Occipital lobe (tissue), 3 donors: ENCODE measurements at places on chromosomes 11 and 22.

DNA sequence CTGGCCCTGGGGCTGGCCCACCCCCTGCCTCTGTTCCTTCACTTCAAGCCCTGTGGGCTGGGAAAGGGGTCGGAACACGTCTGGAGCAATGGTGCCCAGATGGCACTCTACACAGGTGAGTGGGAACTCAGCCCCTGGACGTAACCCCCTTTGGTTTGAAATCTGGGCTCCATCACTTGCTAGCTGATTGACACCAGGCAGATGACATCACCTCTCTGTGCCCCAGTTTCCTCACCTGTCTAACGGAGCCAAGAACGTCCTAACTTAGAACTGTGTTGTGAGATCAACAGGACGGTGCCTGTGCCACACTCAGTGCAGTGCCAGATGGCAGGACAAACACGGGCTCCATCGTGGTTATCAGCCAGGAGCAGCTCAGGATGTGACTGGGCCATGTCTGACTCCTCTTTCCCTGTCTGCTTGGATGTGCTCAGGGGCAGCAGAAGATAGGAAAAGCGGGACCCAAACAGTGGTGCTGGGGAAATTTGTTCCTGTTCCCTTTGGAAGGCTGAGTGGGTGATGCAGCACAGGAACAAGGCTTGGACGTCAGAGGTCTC lies 24.4 kb downstream of the NPTXR start:
- DNase-seq = no peak

DNA sequence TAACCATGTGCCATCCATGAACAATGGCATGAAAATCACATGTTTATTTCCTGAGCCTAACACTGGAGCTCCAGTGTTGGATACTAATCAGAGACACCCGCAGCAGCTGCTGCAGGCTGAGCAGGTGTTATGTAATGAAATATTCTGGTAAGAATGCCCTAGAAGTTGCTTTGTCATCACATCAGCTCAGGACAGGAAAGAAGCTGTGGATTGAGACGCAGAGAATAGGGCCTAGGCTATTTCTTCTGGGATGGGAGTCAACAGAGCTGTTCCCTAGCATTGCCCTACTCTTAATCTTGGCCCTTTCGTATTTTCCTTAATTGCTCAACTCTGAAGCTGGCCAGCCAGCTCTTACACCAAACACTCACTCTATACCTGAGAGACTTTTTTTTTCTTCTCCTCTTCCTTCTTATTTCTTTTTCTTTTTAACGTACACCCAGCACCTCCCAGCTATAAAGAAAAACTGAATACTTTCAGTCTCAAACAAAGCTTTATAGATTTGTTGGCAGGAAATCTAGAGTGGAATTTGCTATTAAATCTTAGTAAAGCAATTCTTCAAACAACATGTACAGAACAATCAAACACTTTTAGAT lies 31.9 kb downstream of the RASSF10 start:
- no peak for DNase-seq

- DNase-seq = no peak
Measured at GRCh38 chr11:29336727-29337575, 679.9 kb downstream of the KCNA4 start.

DNA sequence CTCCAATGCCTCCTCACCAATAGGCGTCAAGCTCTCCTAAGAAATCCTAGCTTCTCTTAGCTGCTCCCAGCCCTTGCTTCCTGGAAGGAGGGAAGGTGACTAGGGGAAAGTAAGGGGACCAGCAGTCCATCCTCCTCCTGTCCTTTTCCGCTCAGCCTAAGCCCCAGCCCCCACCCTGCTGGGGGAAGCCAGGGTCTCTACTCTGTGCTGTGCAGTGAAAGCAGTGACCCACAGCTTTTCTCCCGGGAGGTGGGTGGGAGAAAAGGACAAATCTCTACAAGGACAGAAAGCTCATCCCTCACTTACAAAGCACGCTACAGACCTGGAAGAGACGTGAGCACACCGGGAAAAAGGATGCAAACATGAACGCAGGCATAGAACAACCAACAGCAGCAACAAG lies 30.9 kb upstream of the PHLDA2 start:
- DNase-seq = no peak

DNA sequence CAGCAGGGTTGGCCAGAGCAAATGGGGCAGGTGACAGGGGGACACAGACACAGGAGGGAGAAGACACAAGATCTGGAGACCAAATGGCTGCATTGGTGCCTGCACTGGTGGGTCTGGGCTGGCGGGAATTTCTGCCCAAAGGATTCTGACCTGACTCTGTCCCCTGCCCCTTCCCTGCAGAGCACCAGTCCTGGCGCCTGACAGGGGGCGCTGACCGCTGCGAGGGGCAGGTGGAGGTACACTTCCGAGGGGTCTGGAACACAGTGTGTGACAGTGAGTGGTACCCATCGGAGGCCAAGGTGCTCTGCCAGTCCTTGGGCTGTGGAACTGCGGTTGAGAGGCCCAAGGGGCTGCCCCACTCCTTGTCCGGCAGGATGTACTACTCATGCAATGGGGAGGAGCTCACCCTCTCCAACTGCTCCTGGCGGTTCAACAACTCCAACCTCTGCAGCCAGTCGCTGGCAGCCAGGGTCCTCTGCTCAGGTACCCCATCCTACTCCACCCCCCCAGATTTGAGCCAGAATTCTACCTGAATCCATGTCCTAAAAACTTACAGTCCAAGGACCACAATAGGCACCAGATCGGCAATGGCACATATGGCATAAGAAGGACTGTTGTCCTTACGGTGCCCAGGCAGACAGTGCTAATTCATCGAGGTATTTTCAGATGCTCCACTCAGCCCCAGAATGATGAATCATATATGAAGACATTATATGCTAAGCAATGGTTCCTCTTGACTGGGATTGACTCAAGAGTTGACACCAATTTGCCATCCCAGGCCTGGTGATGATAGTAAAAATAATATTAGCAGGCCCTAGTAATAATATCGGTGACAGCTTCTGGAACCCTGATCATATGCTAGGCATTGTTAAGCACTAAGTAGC lies 38.2 kb downstream of the CD6 start:
- no peak for DNase-seq

GRCh38 chr22:31603574-31603973 lies 58.4 kb downstream of the PISD start:
- DNase-seq = no peak

- no peak for DNase-seq
Measured at GRCh38 chr11:71485063-71485399, 32.0 kb downstream of the NADSYN1 start.

- DNase-seq = no peak
Measured at GRCh38 chr22:45683248-45683647, 11.6 kb downstream of the ATXN10 start.

DNA sequence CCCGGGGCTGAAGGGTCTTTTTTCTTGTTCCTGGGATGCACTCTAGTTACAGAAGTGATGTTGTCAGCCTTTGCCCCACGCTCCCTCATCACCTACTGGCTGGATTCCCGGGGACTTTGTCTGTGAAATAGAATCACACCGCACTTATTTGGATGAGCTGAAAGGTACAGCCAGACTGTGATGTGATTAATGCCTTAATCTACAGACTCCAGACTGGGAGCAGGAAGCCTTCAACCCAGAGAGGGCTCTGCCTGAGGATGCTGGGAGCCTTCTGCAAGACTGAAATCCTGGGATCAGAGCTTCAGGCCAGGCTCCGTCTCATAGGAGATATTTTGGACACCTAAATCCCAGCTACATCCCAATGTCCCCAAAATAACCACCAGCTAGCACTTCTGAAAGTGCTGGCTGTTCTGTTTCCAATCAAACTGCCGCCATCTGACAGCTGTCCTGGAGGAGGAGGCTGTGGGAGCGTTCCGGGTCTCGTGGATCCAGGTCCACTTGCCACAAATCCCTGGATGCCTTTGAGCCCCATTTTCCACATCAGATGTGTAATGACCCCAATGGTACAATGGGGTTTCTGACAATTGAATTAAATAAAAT lies 688.5 kb downstream of the TBC1D22A start:
- peak; percentile 39 for DNase-seq

DNA sequence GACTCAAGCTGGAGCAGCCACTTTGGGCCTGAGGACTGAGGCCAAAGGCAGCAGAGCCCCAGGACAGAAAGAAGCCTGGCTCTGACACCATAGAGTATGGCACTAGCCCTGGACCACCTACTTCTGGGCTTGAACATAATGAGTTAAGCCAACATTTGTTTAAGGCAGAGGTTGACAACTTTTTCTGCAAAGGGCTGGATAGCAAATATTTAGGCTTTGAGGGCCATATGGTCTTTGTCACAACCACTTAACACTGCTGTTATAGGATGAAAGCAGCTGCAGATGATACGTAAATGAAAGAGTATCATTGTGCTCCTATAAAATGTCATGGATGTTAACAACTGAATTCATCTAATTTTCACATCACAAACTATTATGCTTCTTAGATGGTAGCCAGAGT lies 16.6 kb downstream of the OSBP start:
- DNase-seq = no peak

GRCh38 chr11:65646958-65647701 lies 9.2 kb downstream of the SIPA1 start:
- peak; percentile 13 for DNase-seq

DNA sequence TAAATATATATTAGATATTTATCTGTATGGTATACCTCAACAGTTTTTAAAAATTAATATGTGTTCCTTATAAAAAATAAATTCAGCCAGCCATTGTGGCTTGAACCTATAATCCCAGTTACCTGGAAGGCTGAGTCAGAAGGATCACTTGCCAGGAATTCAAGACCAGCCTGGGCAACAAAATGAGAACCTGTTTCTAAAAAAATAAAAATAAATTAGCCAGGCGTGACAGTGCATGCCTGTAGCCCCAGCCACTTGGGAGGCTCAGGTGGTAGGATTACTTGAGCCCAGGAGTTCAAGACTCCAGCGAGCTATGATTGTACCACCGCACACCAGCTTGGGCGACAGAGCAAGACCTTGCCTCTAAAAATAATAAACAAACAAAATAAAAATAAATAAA lies 54.9 kb downstream of the PHF21A start:
- no peak for DNase-seq

DNA sequence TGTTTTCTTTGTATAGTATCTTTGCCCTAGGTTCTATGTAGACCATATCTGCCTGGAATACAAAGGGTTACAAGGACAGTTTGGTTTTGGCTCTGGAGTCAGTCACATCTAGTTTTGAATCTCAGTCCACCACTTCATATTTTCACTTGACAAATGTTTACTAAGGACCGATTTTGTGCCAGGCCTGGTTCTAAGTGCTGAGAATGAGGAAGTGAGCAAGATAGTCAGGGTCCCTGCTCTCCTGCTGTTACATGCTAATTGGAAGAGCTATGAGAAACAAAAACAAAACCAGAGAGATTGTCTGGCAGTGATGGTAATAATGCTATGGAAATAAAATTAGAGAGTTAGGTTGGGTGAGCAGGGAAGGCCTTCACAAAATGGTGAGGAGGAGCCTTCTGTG lies 66.1 kb upstream of the ARHGAP20 start:
- DNase-seq = no peak

DNA sequence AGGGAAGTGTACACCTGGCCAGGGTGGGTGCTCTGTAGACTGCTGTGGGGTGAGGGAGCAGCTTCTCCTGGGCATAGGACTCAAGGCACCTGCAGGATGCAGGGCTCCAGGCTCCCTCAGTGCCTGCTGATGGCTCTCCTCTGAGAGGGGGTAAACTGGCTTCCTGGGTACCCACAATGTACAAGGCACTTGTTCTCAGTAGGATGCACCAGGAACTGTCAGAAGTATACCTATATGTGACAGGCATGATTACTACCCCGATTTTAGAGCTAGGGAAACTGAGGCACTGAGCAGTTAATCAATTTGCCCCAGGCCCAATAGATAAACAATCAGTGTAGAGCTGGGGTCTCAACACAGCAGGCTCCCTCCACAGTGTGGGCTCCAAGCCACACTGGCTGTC lies 31.4 kb upstream of the GNAZ start:
- DNase-seq = no peak

GRCh38 chr11:34176751-34177209 lies 71.4 kb downstream of the NAT10 start:
- DNase-seq = no peak

DNA sequence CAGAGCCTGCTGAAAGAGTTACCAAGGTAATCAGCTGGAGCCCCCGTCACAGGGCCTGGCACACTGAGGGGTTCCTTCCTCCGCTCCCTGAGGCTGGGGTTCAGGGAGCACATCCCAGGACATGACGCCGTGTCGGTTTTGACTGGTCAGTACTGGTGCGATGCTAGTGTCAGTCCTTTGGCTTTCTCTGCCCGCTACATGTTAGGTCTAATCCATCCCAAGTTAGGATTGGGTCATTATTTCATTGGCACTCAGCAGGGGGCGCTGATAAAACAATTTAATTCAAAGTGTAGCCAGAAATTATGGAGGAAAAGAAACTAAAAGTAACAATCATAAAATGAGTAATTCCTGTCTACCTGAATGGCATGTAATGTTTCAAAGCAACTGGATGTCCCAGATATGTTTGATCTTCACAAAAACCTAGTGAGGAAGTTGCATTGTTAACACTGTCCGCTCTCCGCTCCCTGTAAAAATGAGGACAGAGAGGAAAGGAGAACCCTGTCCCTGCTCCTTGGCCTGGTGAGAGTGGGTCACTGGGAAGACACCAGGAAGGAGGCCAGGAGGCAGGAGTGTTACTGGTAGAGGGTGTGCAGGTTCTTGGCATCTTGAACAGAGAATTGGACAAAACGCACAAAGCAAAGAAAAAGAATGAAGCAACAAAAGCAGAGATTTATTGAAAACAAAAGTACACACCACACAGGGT lies 27.1 kb downstream of the TSKU start:
- DNase-seq = no peak

- no peak for DNase-seq
Measured at GRCh38 chr11:27022659-27023251, 17.9 kb upstream of the BBOX1 start.

- no peak for DNase-seq
Measured at GRCh38 chr11:87739261-87739660, 436.0 kb downstream of the RAB38 start.

DNA sequence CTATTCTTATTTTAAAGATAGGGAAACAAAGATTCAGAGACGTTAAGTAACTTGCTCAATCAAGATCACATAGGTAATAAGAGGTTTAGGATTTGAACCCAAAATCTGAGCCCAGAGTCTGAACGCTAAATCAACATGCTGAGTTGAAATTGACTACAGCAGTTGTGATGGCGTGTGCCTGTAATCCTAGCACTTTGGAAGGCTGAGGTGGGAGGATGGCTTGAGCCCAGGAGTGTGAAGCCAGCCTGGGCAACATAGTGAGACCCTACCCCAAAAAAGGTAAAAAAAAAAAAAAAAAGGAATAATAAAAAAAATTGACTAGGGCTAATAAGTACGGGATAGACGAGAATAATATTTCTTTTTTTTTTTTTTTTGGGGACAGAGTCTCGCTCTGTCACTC lies 1.4 kb upstream of the NR1H3 start:
- no peak for DNase-seq

- DNase-seq = no peak
Measured at GRCh38 chr11:93116641-93117441, 81.0 kb downstream of the SLC36A4 start.
